ENCODE measurements at places on chromosomes 7 and 10.

DNA sequence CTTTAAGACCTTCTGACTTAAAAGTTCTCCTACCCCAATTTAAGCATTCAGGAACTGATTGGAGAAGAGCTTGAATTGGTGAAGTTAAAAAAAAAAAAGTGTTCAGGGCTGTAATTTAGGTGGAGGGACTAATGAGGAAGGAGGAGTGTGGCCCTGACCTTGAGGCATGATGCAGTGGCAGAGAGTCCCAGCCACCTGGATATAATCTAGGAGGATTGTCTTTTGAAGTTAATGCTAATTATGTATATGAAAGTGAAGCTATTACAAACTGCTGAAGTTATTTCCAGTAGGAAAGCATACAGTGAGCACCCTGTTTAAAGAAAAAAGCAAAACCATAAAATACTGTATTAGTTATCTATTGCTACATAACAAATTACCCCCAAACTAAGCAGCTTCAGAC lies 31.5 kb downstream of the ADD3 start:
- DNase-seq = no peak

DNA sequence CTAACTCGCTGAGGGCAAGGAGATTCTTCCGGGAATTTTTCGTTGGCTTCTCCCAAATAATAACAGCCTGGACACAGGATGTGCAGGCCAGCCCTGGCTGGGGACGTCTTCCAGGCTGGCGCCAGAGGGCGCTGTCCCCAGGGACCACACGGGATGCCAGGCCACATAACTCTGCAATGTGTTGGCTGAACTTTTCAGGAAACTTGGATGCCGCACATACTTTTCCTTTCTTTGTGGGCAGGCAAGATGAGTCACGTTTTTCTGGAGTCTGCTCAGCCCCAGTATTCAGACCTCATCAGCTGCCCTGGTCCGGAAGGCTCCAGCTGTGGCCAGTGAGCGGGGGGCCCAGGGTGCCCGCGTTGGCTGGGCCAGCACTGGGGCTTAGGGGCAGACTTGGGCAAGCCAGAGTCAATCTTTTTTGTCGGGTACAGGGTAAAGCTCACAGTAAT lies 122.7 kb downstream of the PRKAG2 start:
- DNase-seq = no peak

DNA sequence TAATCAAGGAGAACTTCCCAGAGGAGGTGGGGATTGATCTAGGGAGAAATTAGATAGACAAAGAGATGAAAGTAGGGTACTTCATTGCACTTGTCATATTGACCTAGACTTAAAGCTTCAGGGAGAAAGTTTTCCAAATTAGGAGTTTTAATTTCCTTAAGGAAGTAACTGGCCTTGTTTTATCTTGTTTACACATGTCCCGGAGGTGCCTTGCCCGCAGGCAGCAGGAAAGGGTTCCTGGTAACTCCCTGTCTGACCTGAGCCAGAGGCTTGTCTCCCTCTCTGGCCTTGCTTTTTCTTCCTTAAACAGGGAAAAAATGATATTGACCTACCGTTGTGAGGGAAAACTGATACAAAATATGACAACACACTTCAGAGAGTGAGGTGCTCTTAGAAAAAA lies 181.6 kb downstream of the EVX1 start:
- no peak for DNase-seq

DNA sequence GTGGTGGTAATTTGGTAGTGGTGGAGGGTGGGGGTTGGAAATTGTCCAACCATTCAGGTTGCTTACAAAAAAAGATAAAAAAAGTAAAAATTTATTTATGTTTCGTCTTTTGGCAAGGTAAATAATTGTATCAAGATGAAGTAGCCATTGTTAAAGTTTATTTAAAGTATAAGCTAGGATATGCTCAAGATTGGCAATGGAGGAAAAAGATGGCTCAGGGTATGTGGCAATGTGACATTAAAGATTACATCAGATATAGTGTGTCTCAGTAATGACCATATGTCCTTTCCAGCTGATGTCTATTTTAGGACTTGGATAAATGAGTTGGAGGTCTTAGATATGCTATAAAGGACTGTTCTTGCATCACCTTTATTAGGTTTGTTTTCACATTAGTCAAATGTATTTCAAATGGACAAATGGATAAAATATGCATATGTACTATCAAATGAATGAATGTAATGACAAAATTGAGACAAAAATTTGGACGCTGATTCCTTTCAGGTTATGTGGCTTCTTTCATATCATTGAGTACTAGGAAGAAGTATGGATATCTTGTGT lies 60.9 kb downstream of the ST7 start:
- no peak for DNase-seq

- no peak for DNase-seq
Observed at GRCh38 chr10:3750006-3750816, 34.8 kb downstream of the KLF6 start.

- DNase-seq = no peak
Observed at GRCh38 chr7:15802425-15802824, 115.9 kb upstream of the MEOX2 start.

GRCh38 chr7:7263297-7264230 lies 81.2 kb downstream of the C1GALT1 start:
- DNase-seq = no peak

DNA sequence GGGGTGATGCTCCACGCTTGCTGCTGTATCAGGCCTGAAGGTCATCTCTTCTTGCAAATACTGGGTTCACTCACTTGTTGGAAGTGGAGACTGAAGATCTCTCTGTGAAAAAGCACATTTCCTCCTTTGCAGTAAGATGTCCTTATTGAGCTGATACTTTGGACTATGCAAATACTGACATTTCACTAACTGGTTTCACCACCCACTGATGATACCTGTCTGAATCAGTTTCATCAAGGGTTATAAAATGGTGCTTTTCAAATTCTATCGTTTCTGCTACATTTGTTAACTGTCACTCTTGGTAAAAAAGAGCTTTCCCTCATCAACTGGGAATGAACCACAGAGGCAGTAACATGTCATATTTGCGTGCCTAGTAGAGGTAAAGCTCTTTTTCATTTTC lies 35.5 kb downstream of the RAB19 start:
- no peak for DNase-seq

GRCh38 chr7:40843338-40843985 lies 708.7 kb downstream of the SUGCT start:
- DNase-seq = no peak

GRCh38 chr10:4588824-4589223 lies 237.2 kb upstream of the AKR1E2 start:
- no peak for DNase-seq

- no peak for DNase-seq
Observed at GRCh38 chr10:75108684-75109458, 2.6 kb upstream of the SAMD8 start.

- DNase-seq = no peak
Observed at GRCh38 chr10:14086596-14086995, 244.1 kb downstream of the FRMD4A start.

DNA sequence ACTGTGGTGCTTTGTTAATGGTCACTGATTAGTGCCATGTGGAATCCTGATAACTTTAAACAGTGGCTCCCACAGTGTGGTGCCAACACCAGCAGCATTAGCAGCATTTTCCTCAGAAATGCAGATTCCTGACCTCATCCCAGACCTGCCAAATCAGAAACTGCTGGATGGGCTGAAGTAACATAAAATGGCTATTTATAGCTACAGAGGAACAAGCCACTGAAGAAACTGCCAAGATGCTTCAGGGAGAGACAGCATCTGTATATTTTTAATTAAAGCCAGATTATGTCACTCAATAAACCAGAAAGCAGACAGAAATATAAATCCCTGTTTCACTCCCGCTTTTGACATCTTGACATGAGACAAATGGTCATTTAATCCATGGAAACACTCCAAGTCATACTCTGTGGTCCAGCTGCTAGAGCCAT lies 178.5 kb downstream of the AMPH start:
- DNase-seq = no peak

GRCh38 chr7:38883706-38884105 lies 25.3 kb downstream of the VPS41 start:
- no peak for DNase-seq

DNA sequence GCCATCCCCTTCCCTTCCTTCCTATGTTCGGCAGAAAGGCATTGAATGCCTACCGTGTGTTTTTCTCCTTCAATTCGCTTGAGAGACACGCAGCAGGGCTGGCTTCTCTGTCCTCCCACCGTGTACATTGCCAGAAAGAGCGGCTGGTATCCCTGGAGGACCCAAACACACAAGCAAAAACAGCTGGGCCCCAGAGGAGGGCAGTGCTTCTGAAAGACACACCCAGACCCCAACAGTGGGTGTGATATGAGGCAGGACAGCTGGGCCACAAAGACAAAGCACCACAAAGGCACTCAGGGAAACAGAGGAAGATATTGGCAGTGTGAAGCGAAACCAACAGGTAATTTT lies 133.1 kb upstream of the SH2B2 start:
- no peak for DNase-seq

DNA sequence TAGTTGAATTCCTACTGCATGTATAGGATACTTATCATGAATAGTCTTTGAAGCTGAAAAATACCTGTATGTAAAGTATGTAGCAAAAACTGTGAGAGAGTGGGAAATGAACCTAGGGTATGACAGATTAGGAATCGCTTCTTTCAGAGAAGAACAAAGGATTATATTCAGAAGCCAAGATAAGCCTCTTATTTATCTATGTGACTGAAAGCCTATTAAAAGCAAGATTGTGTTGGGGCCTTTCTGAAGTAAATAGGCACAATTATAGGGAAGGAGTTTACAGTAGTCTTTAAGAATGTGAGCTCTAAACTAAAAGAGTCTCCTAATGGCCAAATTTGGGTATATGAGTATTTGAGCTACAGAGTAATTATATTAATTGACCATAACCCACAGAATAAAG lies 102.1 kb downstream of the MTERF1 start:
- DNase-seq = no peak

DNA sequence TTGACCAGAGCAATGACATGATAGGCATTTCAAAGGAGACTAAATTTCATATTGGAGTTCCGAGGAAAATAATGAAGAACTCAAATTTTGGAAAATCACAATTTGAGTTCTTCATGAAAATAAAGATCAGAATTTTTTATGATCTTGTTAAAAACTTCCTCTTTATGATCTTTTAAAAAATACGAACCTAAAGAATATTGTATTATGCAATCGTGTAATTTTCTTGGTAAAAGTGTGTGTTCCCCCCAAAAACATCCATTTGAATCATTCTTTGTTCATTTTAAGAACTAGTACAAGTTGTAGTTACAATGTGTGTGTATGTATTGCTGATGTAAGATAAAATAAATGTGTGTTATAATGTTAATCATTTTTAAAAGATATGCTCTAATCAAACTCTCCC lies 79.3 kb upstream of the PDK4 start:
- no peak for DNase-seq

GRCh38 chr10:33271969-33272583 lies 62.4 kb downstream of the NRP1 start:
- peak; percentile 10 for DNase-seq

- DNase-seq = no peak
Observed at GRCh38 chr10:11037991-11038390, 20.3 kb downstream of the CELF2 start.

GRCh38 chr7:36149694-36150452 lies 3.2 kb upstream of the EEPD1 start:
- no peak for DNase-seq

DNA sequence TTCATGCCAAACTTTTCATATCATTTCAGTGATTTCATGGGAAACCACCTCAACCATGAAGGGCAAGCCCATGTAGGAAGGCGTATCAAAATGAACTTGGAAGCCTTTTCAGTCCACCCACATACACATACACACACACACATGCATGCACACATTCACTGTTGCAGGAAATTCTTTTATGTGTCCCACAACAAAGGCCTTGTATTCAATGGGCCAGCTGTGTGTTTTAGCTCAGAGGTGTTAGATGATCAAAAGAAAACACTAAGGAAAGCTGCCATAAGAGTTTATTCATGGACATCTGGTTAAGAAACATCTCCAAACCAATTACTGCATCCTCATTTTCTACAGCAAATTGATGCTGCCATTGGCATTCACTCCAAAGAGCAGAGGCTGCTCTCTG lies 74.4 kb upstream of the STK17A start:
- no peak for DNase-seq

DNA sequence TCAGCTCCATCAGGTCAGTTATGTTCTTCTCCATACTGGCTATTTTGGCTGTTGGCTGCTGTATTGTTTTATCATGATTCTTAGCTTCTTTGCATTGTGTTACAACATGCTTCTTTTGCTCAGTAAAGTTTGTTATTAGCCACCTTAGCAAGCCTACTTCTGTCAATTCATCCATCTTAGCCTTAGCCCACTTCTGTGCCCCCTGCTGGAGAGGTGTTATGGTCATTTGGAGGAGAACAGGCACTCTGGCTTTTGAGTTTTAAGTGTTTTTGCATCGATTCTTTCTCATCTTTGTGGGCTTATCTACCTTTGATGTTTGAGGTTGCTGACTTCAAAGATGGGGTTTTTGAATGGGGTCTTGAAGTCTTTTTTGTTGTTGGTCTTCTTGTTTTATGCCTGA lies 204.6 kb upstream of the FOXP2 start:
- DNase-seq = no peak

DNA sequence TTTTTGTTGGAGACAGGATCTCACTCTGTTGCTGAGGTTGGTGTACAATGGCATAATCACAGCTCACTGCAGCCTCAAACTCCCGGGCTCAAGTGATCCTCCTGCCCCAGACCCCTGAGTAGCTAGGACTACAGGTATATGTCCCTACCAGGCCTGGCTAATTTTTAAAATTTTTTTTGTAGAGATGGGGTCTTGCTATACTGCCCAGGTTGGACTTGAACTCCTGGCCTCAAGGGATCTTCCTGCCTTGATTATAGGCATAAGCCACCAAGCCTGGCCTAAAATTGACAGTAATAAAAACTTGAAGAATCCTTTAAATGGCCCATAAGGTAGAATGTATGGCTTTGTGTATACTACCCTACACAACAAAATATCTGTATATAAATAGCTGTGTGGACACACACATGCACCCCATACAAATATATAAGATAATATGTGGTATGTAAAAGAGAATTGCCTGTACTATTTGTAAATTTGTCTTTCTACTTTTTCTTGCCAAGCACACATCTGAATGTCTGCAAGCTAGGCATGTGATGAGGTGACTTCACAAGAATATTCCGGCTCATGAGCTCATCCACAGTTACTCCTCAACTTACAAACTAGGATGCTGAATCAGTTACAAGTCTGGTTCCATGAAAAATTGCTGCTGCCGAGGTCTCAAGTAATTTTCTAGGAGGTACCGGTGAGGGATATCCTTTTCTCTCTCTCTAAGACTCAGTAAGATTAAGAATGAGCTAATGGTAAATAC lies 26.6 kb downstream of the POLR3A start:
- DNase-seq = no peak

DNA sequence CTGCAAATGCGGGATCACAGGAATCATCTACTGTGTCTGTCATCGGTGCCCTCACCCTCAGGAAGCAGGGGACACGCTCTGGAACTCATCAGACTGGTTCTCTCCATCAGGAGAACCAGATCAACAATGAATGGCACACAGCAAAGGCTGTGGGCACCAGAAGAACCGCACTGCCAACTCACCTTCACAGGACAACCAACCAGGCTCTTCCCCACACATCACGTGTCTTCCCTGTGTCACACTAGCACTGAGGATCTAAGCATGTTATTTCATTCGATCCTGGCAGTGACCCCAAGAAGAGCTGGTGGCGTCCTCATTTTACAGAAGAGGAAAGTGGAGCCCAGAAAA lies 106.1 kb downstream of the TNS3 start:
- DNase-seq = no peak

- DNase-seq = no peak
Observed at GRCh38 chr10:22341190-22341925, 3.9 kb upstream of the SPAG6 start.

- DNase-seq = no peak
Observed at GRCh38 chr7:21355406-21355874, 72.4 kb upstream of the SP4 start.
